ENCODE measurements at places on chromosomes 13 and 19. TPM values are rescaled to one million over a fixed set of nuclear protein-coding genes. Genes with fewer than 3 reads are reported as not detected.

Gene LTBP4
- 68.1 TPM for total RNA-seq

Gene C13orf42
- not detected for total RNA-seq

Gene LYL1
- 1.4 TPM for total RNA-seq

Gene SLITRK5
- total RNA-seq = 0.04 TPM

Gene GET3
- 60.9 TPM for total RNA-seq

Gene VPS36
- total RNA-seq = 39.1 TPM
